ENCODE measurements at places on chromosomes 6 and 20.

- DNase-seq, result peak; percentile 44
Observed at GRCh38 chr6:24529985-24530384, 35.2 kb downstream of the ALDH5A1 start.

GRCh38 chr20:15204234-15204633 lies 866.8 kb upstream of the FLRT3 start:
- no peak for DNase-seq

DNA sequence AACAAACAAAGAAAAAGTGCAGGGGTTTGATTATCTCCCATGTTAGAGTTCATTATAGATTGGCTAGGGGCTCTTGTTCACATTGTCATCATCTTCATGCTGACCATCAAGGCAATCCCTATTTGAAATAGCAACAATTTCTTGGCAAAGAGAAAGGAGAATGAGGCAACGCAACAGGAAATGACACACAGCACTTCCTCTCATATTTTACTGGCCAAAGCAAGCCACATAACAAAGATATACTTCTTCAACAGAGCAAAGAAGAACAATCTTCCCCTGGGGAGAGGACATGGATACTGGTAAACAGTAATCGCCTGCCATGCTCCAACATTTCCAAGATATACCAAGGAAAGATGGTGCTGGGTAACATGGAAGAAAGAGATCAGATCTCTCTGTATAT lies 29.8 kb downstream of the EPM2A start:
- peak; percentile 75 for DNase-seq

- DNase-seq, result no peak
Observed at GRCh38 chr20:326645-327185, 1.4 kb downstream of the SOX12 start.

DNA sequence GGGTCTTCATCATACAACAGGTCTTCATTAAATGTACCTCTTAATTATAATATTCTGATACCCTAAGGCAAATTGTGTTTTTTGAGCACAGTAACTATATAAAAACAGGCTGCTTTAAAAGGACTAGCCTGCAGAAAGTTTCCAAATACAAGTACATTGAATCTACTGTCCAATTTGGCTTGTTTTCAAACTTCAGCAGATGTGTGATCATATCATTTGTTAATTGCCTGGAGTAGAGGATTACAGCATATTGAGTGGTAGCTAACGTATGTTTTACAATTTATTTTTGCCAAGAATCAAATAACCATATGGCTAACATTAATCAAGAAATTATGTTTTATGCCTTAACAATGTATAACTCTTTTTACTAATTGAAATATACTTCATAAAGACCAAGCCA lies 12.6 kb downstream of the TINAG start:
- no peak for DNase-seq

GRCh38 chr6:168698923-168699322 lies 257.9 kb downstream of the SMOC2 start:
- DNase-seq, result no peak

- DNase-seq, result peak; percentile 21
Observed at GRCh38 chr20:46206025-46206424, 87.9 kb downstream of the CD40 start.

- no peak for DNase-seq
Observed at GRCh38 chr20:13703265-13703664, 64.5 kb upstream of the TASP1 start.

DNA sequence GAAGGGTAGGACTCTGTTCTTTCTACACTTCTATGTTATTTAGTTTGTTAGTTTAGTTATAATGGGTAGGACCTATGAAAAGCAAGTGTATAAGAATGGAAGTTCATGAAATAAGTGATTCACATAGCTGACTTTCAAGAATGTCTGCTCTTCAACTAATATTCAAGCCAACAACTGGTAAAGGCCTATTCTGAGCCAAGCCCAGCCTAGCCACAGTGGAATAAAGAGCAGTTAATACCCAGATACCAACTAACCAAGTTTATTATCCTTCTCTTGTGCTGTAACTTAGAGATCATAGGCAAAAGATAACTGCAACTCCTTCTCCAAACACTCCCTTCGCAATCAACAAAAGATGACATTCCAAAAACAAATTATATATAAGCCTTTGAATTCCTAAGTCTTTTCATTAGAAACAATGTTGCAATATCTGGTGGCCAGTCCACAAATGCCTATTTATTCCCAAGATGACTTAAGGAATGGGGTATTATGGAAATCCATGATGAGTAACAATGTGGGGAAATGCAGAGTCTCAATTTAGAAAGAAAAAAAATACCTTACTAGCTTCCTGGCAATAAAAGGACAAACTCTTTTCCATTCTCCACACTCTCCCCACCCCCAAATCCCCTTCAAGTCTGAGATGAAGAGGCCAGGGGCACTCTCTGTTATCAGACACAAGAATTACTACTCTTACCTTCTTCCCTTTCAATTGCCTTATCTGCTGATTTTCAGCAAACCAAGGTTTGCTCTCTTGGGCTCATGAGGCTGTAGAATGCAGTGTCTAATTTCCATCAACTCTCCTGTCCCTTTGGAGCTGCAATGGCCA lies 27.4 kb downstream of the BTBD9 start:
- DNase-seq, result peak; percentile 93

DNA sequence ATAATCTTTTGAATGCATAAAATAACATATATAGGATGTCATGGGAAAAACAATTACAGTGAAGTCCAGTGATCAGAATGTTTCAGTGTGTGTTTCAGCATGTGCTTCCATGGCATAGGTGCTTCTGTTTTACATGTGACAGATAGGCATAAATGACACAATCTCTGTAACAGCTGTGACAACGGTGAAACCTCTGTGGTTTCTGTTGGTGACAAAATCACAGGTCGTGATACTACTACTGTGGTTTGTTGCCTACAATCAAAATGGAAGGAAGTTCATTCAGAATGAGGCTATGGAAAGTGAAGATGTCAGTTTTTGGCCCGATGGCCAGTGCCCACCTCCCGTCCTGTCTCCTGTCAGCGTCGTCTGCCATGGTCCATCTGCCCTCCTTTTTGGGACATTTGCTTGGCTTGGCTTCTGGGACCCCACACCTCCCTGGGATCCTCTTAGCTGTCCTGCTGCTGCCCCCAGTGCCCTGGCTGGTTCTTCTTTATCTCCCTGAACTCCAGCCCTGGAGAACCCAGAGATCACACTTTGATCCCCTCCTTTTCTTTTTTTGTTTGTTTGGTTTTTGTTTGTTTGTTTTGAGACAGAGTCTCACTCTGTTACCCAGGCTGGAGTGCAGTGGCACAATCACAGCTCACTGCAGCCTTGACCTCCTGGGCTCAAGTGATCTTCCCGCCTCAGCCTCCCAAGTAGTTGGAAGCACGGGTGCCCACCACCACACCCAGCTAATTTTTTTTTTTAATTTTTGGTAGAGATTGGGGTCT lies 79.3 kb upstream of the NAA20 start:
- no peak for DNase-seq
